ENCODE measurements at places on chromosomes 1 and 21.

- no peak for DNase-seq
Observed at GRCh38 chr1:21100481-21100921, 76.2 kb downstream of the EIF4G3 start.

DNA sequence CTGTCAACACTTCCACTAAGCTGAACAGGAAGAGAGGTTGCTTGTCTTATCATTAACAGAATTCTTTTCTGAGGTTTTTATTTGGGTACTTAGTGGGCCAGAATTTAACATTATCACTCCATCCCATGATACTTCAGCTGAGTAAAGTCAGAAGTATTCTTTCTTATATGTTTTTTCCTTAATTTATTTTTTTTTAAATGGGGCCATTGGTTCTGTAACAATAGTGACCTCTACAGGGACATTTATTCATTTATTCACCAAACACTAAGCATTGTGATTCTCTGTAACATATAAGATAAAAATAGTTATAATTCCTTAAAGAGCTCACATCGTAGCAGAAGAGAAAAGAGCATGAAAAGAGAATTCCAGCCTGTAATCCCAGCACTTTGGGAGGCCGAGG, 9.8 kb downstream of the GREM2 start:
- DNase-seq, result no peak

DNA sequence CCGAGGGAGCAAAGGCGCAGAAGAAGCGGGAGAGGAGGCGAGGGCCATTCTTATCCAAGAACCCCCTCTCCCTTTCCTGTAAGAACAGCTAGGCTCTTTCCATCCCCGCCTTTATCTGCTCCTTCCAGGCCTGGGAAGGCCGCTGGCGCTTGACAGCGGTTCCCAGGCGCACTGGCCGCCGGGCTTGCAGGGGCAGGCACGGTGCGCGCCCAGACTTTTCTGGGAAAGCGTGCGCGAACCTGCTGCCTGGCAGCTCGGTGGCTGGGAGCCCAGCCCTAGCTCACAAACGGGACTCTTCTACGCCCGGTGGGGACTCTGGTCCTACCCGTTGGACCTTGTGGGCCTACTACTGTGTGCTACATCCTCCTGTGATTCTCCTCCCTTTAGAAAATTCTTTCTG, 8.8 kb upstream of the IFNLR1 start:
- no peak for DNase-seq

GRCh38 chr1:96130432-96130831, 591.2 kb upstream of the PTBP2 start:
- no peak for DNase-seq

GRCh38 chr1:66373157-66373591, 160.8 kb upstream of the SGIP1 start:
- DNase-seq, result no peak

- DNase-seq, result no peak
Observed at GRCh38 chr1:209710847-209711246, 6.2 kb downstream of the HSD11B1 start.

All from CD4-positive, alpha-beta T cell treated with Interleukin-2 at 100 ng/mL for 4 hours (primary cell).